ENCODE measurements at places on chromosomes 1 and 21.

DNA sequence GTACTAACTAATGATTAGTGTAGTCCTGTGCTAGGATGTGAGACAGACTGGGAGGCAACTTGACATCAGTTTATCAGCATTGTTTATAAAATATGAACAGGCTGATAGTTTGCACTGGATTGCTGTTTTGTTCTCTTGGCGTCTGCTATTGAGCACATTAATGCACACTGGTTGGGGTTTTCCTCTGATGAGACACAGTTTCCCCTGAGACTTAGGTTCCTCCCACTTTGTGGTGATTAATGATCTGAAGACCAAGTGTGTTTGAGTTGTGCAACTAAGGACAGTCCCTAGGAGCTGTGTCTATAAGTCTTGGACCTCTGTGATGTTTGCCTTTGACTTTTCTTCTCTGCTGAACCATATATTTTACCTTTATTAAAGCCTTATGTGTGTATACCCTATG, 1015.4 kb downstream of the AMY1C start:
- no peak for DNase-seq

GRCh38 chr21:46032100-46032499, 50.5 kb downstream of the COL6A1 start:
- no peak for DNase-seq

DNA sequence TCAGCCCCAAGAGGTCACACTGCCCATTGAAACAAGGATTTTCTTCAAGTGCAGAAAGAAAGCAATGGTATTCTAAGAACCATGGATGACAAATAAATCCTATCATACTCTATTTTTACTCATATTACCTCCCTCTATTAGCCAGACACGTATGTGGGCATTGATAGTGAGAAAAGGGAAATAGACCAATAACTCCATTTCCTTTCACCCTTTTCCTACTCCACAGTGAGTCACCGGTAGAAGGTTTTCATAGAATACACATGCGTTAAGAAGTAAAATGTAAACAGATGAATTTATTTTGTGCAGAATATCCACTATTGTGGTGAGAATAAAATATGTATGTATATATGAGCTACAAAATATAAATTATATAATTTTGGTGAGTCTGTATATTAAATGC, 568.9 kb upstream of the ADGRL4 start:
- DNase-seq = no peak

- DNase-seq = no peak
Observed at GRCh38 chr21:43652616-43653015, 6.7 kb downstream of the HSF2BP start.

- no peak for DNase-seq
Observed at GRCh38 chr1:108645564-108646184, 15.2 kb downstream of the HENMT1 start.

DNA sequence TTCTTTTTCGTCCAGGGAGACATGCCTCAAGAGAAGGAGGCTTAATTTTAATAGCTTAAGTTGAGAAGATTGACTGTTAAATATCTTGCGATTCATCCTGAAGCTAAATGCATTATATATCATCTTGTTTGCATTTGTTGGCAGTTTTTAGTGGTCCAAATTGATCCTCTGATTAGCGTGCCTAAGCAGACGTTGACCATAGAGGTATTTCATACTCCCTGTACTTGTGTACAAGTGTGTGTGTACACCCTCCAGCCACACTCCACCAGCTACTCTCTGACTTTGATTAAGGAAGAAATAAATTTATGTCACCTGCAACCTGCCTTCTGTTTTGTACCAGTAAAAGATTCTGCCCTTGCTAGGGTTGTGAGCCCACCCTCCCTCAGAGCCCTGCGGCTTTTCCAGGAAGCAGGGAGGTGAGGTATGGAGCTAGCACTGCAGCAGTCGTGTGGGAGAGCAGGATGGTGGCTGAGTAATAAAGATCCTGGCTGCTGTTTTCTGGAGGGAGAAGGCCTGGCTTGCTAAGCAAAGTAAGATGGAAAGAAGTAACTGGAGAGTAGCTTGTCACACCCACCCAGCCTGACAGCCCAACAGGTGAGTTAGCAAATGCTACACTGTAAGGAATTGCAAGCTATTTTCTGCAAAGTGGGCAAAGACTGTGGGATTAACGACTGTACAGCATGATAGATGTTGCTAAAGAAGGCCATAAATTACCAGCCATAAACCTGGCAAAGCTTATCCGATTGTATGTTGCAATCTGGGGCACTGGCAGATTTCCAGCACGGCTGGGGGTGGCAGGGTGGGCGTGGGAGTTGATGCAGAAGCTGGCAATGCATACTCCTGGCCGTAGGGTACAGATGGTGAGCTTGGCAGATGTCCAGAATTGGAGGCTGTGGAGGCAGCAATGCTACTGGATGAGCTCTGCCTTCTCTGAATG, 170.2 kb downstream of the TNR start:
- no peak for DNase-seq

GRCh38 chr1:152313970-152314369, 11.1 kb downstream of the FLG start:
- no peak for DNase-seq

- DNase-seq = no peak
Observed at GRCh38 chr1:15080328-15081007, 73.1 kb upstream of the TMEM51 start.

- no peak for DNase-seq
Observed at GRCh38 chr1:2112280-2112701, 62.1 kb downstream of the PRKCZ start.

DNA sequence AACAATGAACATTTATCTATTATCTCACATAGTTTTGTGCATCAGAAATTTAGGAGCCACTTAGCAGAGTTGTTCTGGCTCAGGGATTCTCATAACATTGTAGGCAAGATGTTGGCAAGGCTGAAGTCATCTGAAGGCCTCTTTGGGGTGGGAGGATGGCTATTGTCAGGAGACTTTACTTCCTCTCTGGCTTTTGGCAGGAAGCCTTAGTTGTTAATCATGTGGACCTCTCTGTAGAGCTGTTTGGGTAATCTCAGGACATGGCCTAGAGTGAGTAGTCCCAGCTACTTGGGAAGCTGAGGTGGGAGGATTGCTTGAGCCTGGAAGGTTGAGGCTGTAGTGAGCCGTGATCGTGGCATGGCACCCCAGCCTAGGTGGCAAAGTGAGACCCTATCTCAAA, 40.2 kb downstream of the RASAL2 start:
- DNase-seq = no peak

DNA sequence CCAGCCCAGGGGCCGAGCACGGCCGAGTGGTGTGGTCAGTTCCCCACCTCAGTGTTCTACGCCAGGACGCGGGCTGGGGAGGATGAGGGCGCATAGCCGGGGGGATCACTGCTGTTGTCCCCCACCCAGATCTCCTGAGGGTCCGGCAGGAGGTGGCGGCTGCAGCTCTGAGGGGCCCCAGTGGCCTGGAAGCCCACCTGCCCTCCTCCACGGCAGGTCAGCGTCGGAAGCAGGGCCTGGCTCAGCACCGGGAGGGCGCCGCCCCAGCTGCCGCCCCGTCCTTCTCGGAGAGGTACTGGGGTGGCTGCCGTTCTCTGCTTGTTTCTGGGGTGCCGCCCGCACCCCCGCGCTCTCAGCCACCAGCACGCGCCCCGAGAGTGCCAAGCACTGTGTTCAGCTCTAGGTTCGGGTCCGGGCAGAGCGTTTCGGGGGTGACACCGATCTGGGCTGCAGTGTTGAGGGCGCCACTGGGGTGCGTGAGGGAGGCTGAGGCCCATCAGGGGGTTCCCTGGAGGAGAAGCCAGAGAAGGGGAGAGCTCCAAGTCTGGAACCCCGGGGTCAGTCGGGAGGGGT, 17.4 kb downstream of the SAMD11 start:
- DNase-seq = no peak

DNA sequence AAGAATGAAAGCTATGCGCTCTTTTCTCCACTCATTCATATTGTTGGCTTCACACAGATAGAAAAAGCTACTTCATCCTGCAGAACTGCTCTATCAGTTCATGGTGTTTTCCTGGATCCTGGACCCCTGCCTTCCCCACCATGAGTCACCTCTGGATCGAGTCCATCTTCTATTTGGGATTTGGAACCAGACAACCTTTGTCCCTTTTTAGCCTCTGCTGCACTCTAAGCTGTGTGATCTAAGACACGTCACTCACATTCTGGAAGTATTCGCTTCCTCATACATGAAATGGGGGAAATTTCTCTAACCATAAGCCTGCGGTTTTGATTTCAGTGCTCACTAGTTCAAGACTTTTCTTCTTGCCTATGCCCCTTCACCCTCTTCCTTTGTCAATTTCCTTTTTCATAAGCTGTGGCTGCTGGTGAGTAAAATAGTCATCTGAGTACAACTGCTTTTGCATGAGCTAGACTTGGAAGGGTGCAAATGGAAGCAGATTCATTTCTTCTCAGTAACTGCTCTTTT, 14.1 kb upstream of the DEGS1 start:
- no peak for DNase-seq

- no peak for DNase-seq
Observed at GRCh38 chr21:35658242-35658641, 402.1 kb downstream of the SETD4 start.

DNA sequence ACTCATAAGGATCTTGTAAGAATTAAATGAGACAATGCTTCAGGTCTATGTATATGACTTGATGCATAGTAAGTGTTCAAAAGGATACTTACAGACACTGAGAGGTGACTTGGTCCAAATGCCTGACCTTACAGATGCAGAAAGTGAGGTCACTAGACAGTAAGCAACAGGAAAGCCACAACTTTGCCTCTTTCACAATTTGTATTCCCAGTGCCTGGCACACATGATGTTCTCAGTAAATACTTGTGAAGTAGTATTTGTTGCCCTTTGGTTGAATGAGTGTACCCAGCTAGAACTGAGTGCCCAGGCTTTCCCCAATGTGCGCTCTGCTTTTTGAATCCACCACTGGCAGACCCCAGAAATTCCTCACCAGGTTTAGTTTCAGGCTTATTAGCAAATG, 105.1 kb downstream of the BEND5 start:
- DNase-seq = no peak

- DNase-seq = no peak
Observed at GRCh38 chr1:3002349-3003038, 18.8 kb upstream of the ACTRT2 start.

DNA sequence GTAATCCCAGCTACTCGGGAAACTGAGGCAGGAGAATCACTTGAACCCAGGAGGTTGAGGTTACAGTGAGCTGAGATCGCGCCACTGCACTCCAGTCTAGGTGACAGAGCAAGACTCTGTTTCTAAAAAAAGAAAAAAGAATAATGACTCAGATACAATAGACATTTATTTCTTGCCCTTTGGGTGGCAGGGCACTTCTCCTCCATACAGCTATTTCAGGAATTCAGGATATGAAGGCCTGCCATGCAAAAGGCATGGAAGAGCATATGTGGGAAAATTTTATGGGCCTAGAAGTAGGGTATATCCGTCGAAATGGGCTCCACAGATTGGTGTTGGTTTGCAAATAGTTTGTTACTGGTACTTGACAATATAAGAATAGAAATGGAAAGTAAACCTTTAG, 20.2 kb upstream of the POGZ start:
- no peak for DNase-seq

Measured in stimulated activated CD4-positive, alpha-beta T cell treated with anti-CD3 and anti-CD28 coated beads, Interleukin-2, amount 100 ng/mL, for 48 hours (primary cell).